Smooth muscle cell of bladder (primary cell): ENCODE measurements at places on chromosomes 11 and 22. TPM values are rescaled to one million over a fixed set of nuclear protein-coding genes. Genes with fewer than 3 reads are reported as not detected.

The CARD18 gene
- total RNA-seq = not detected in 2 replicates

The VPS51 gene
- 150 and 176 TPM in 2 replicates for total RNA-seq

The MS4A4E gene
- total RNA-seq = not detected in 2 replicates

The OVOL1 gene
- not detected in 2 replicates for total RNA-seq

The P2RX6 gene
- total RNA-seq = 2.6 and 2.8 TPM in 2 replicates

The SYT12 gene
- total RNA-seq = 0.14 and 0.55 TPM in 2 replicates

The OR4D11 gene
- not detected in 2 replicates for total RNA-seq

The TPH1 gene
- 0.09 and 0.14 TPM in 2 replicates for total RNA-seq

The IL18 gene
- total RNA-seq = 5.8 and 9.2 TPM in 2 replicates

The SEPTIN3 gene
- 0.09 and 0.14 TPM in 2 replicates for total RNA-seq

The CCDC116 gene
- total RNA-seq = 0.14 and 0.18 TPM in 2 replicates

The RNH1 gene
- 296 and 361 TPM in 2 replicates for total RNA-seq
